ENCODE measurements at places on chromosomes 5 and 9.
A peak's percentile ranks its signal among the peaks of the same experiment; 100 is the strongest.

- no peak for DNase-seq
Observed at GRCh38 chr5:111511174-111511830, 1.0 kb downstream of the STARD4 start.

DNA sequence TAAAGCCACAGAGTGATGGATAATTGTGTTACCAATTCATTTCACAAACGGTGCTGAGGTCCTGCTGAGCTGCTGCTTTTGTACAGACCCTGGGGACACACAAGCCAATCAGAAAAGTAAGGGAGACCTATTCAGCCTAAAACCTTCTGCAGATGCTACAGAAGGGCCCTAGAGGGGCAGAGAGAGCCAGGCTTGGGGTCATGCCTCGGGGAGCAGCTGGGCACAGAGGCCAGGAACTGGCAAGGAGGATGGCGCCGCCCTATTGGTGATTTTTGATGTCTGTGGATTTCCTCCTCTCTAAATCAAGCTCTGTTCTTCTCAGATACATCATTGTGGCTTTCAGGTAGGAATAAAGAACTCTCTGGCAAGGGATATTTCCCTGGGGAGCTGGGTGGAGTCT, 181.9 kb downstream of the ZNF462 start:
- no peak for DNase-seq

- no peak for DNase-seq
Observed at GRCh38 chr9:115913696-115914095, 239.9 kb upstream of the PAPPA start.

DNA sequence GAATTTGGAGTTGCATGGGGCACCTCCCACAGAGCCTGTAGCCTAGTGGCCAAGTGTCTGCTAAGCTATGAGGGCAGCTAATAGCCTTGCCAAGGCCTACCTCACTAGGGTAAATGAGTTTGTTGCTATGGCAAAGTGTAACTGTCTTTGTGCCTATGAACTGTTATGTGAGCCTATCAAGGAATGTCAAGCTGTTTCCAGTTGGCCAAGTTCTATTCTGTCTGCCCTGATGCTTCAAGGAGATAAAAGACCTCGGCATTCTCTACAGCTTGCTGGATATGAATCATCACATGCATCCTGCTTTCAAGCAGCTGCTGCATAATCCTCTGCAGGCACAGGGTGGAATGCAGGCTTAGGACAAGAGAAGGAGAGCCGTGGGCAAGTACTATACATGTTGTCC, 69.8 kb upstream of the CCDC112 start:
- DNase-seq: no peak

GRCh38 chr9:21056931-21057330, 20.8 kb downstream of the IFNB1 start:
- no peak for DNase-seq

DNA sequence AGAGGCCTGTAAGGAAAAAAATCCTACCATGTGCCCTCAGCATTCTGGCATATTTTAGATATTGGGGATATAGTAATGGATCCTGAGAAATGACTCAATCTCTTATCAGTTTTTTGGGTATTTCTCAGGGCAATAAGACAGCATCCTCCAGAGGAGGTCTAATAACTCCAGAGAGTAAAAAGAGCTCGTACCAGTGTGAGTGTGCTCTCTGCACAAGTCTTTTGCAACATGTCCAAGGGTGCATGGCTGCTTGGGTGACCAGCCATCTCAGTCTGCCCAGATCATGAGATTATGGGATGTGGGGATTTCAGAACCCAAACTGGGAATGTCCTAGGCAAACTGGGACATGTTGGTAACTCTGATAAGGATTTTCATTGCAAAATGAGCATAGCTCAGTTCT, 15.3 kb downstream of the ASPN start:
- DNase-seq: no peak

GRCh38 chr5:6714226-6715041, 1.2 kb downstream of the TENT4A start:
- DNase-seq: no peak

- no peak for DNase-seq
Observed at GRCh38 chr9:18463991-18464390, 10.0 kb upstream of the ADAMTSL1 start.

DNA sequence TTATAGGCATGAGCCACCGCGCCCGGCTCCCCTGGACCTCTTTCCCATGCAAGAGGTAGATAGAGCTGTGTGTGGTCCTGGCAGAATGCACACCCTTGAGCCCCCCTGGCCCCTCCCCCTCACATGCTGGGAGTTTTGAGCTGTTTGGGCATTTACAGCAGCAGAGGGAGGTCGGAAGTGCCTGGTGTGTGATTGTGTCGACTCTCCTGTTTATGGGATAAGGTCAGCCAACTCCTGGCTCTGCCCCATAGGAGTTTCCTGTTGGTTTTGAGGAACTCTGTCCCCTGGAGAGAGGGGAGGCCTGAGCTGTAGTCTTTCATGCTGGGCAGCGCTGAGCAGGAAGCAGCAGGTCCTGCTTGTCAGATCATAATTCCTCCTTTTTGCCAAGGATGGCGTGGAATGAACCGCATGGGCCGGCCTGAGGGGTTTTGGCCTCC, 6.0 kb downstream of the LRRC8A start:
- no peak for DNase-seq

- DNase-seq: no peak
Observed at GRCh38 chr5:5363045-5363444, 59.4 kb upstream of the ICE1 start.

DNA sequence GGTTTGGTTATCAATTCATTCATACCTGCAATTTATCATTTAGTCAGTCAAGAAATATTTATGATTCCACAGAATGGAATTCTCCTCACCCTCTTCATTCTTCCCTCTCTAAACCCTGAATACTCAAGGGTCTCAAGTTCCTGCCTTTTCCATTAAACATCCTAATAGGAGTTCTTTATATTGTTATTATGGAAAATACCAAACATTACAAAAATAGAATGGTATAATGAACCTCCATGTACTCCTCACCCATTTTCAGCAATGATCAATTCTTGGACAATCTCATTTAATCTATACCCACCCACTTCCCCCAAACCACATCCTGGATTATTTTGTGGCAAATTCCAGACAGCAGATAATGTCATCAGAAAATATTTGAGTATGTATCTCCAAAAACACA, 74.5 kb downstream of the ADAMTS12 start:
- DNase-seq: no peak

DNA sequence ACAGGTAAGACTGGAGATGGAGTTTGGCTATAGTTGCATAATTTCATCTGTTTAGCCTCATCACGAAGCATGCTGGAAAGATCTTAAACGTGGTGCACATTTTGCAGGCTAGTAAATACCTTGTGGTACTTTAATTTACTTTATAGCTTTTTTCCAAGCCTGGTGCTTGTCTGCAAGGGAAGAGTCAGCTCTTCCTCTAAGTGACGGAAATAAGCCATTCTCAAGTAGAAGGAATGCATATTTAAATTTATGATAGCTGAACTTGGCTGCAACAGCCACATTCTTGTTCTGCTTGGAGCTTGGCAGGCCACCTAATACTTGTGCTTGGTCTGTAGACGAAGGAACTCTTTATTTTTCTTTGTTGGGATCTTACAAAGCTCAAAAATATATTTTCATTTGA, 188.0 kb upstream of the PIK3R1 start:
- DNase-seq: no peak

GRCh38 chr9:127731938-127732337, 3.2 kb downstream of the TOR2A start:
- DNase-seq: no peak

GRCh38 chr9:127368852-127369402, 28.0 kb upstream of the SLC2A8 start:
- no peak for DNase-seq

DNA sequence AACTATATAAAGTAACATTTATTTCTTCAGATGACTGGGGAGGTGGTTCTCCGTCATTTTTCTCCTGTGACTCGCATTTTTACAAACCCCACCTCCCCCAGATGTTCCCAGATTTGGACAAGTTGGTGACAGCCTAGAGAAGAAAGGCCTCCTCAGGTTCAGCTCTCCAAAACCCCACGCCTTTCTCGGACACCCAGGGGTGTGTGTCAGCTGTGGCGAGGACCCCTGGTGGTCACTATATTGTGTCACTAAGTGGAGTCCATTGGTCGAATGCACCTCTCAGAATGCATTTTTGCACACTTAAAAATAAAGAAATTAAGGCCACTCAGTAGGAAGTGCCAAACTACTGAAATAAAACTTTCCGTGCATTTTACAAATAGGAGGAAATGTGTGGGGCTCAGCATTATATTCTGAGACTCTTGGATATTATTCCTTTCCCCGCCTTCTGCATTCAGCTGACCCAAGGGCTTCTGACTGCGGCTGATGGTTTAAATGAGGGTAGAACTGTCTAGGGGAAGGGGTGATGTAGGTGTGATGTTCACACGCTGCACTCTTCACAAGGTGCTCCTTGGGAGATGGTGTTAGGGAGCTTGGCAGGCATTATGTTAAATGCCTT, 47.6 kb downstream of the ACO1 start:
- DNase-seq: peak; percentile 42

DNA sequence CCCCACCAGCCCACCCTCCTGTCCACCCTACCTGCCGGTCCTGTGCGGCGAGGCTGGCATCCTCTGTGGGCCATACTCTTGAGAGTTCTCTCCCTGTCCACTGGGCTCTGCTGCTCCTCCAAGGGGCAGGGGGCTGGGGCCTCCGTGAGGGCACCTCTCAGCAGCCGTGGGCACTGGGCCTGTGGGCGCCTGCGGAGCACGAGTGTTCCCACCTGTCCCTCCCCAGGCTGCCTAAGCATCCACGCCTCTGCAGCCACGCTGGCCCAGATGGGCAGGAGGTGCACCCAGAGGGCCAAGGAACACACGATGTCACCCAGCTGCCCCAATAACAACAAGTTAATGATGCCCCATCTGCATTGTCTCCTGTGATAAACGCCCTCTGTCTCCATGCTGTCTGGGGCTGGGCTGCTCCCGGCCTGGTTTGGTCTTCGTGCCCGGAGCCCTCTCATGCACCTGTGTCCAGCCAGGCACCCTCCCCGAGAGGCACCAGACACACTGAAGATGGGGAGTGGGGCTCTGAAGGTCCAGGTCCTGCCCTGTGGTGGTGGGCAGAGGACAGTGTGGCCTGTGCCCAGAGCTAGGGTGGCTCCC, 114.5 kb downstream of the RXRA start:
- no peak for DNase-seq

DNA sequence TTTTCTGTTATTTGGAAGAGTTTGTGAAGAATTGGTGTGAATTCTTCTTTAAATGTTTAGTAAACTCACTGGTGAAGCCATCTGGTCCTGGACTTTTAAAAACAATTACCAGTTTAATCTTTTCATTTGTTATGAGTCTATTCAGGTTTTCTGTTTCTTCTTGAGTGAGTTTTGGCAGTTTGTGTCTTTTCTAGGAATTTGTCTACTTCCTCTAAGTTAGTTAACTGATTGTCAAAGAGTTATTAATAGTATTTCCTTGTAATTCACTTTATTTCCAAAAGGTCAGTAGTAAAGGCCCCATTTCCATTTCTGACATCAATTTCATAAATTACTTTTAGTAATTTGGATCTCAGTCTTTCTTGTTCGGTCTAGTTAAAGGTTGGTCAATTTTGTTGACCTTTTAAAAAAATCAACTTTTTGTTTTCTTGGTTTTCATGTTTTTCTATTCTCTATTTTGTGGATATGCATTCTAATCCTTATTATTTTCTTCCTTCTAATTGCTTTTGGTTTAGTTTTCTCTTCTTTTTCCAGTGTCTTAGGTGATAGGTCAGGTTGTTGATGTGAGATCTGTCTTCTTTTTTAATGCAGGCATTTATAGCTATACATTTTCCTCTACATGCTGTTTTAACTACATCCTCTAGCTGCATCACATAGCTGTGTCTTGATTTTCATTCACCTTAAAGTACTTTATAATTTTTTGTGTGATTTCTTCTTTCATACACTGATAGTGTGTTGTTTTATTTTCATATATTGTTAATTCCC, 7.3 kb upstream of the SMIM3 start:
- no peak for DNase-seq

DNA sequence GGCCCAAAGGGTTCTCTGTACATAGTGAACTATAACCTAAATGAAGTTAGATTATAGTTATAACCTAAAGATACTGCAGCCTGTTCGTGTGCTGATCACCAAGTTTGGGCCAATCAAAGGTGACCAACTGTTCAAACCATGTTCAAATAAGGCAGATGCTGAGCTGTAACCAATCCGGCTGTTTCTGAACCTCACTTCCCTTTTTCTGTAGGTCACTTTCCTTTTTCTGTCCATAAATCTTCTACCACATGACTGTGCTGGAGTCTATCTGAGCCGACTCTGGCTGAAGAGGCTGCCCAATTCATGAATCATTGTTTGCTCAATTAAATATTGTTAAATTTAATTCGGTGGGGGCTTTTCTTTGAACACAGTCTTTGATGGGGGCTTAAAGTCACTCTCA, 1920.2 kb downstream of the MAT2B start:
- no peak for DNase-seq

DNA sequence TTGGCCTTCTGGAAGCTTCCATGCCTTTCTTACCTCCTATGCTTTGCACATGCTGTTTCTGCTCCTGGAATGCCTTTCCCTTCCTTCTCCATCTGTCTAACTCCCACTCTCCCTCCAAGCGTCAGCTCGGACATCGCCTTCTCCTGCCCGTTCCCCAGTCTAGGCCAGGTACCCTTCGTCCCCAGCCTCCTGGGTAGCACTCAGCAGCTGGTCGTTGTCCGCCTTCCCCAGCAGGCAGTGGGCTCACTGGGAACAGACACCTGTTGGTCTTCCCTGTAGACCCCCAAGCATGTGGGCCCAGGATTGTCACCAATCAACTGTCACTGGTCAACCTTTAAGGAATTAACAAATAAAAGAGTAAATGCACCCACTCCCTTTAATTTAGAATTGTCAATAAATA, 202.2 kb downstream of the RGS3 start:
- no peak for DNase-seq

DNA sequence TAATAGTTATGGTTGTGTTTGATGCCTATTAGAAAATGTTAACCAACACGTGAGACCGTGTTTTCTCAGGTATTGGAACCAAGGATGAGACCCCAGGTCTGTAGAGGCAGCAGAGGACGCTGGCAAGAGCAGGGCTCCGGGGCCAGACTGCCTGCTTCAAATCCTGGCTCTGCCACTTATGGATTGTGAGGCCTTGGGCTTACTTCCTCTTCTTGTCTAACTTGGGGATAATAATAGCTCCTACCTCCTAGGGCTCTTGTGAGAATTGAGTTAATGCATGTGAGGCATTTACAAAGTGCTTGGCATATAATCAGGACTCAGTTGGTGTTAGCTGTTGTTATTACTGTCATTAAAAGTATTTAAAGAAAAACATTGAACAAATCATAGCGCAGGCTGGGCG, 85.5 kb upstream of the PITX1 start:
- no peak for DNase-seq

GRCh38 chr5:67530609-67531255, 334.1 kb upstream of the CD180 start:
- no peak for DNase-seq

DNA sequence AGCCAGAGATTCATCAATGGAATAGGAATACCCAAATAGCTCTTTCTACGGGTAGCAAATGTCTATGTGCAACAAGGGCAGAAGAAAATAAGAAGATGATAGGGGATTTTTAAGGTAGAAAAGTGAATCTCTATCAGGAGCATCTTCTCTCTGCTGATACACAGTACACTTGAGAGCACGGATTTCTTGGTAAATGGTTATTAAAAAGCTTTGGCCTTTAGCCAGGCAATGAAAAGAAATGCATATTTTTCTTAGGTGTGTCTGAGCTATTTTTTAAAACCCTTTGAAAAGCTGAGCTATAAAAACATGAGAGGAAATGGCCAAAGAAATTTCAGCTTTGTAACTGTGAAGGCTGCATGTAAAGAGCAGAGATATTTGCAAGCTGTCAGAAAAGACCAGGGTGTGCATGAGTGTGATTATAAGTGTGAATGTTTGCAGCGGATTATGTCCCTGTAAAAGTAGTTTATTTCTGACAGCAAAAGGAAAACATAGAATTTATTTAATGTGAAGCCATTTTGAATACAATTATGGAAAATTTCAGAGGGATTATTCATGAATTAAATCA, 487.1 kb upstream of the PIK3R1 start:
- DNase-seq: no peak

All from CD4-positive, alpha-beta T cell treated with Interleukin-2 at 100 ng/mL for 4 hours (primary cell).